ENCODE measurements at places on chromosomes 12 and 14. TPM values are rescaled to one million over a fixed set of nuclear protein-coding genes. Genes with fewer than 3 reads are reported as not detected.

- DNase-seq: no peak
Observed at GRCh38 chr12:65277994-65278575, 398 bp upstream of the MSRB3 start.

CELA1 gene
- total RNA-seq: not detected

- DNase-seq: no peak
Observed at GRCh38 chr12:127280393-127281275, 986.3 kb upstream of the TMEM132C start.

DNA sequence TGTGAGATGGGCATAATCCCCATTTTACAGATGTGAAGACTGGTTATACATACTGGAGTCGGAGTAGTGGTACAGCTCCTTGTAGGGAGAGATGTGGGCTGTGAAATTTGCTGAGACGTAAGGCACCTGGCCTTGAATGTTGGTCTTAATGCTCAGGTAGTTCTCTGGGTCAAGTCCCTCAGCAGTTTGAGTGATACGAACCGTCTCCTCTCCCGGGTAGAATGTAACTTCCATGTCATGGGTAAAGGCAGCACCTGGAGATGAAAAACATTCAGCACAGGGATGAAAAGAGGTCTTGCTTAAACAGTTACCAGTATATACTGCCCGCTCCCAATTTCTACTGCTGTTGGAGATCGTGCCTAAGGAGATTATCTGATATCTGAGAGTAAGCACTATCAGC is 28.3 kb downstream of the NID2 start:
- no peak for DNase-seq

- peak; percentile 89 for DNase-seq
Observed at GRCh38 chr12:124259154-124260066, 35.5 kb upstream of the RFLNA start.

ADCY4 gene
- not detected for total RNA-seq

Measured in RPMI7951 (cell line).